ENCODE measurements at places on chromosomes 16 and 17.

- DNase-seq: no peak
Observed at GRCh38 chr17:49471769-49472168, 23.3 kb upstream of the NGFR start.

- DNase-seq: no peak
Observed at GRCh38 chr17:57342963-57343589, 86.8 kb downstream of the MSI2 start.

- no peak for DNase-seq
Observed at GRCh38 chr17:15513058-15513791, 45.8 kb upstream of the CDRT4 start.

GRCh38 chr17:79835470-79835899 is 3.8 kb downstream of the CBX4 start:
- no peak for DNase-seq

GRCh38 chr17:79890706-79891105 is 51.5 kb upstream of the CBX4 start:
- no peak for DNase-seq
